H4 (cell line): ENCODE measurements at places on chromosomes 5 and 9. TPM values are rescaled to one million over a fixed set of nuclear protein-coding genes. Genes with fewer than 3 reads are reported as not detected.

The LCN1 gene
- not detected in 2 replicates for total RNA-seq

The SPATA31D4 gene
- total RNA-seq: not detected in 2 replicates

DNA sequence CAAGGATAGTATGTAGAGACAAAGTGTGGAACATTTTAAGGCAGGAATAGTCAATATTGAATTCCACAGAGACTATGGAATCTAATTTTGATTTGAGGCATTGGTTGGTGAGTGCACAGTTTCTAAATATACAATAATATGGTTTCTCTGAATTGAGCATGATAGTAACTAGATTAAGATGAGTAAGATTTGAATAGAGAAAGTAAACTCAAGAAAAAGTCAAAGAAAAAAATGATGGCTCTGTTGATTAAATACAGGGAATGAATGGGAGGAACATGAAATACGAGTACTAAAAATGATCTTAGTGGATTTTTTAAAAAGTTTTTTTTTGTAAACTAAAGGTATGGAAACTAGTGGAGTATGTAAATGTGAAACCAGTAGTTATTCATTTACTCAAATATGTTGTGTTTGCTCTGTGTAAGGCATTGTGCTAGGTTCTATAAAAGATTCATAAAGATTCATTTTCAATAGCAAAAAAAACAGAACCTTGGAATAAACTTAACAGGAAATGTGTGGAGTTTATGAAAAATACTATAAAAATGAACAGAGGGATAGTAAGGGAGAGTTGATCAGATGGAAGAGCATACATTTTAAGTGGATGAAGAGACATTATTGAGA lies 101.2 kb downstream of the ZCCHC7 start:
- DNase-seq: no peak

- no peak for DNase-seq
Measured at GRCh38 chr5:170576602-170577535, 73.0 kb downstream of the KCNIP1 start.

DNA sequence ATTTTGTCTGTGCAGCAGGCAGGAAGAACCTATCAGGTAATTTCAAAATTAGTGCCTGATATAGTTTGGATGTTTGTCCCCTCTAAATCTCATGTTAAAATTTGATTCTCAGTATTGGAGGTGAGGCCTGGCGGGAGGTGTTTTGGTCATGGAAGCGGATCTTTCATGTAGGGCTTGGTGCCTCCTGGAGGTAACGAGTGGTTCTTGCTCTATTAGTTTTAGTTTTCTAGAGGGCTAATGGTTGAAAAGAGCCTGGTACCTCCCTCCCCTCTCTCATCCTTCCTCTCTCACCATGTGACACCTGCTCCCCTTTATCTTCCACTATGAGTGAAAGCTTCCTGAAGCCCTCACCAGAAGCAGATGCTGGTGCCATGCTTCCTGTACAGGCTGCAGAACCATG lies 106.3 kb downstream of the DRD1 start:
- no peak for DNase-seq

DNA sequence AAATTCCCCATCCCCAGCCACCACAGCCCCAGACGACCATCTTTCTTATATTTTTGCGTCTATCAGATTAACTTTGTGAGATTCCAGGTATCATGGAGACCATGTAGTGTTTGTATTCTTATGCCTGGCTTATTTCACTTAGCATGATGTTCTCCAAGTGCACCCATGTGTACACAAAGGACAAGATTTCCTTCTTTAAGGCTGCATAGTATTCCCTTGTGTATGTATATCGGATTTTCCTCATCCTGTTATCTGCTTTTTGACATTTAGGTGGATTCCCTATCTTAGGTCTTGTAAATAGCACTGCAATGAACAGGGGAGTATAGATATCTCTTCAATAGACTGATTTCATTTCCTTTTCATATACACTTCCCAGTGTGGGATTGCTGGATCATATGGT lies 5.3 kb upstream of the TAF11L2 start:
- DNase-seq: no peak
